ENCODE measurements at places on chromosomes 12 and 14.

GRCh38 chr14:51979088-51979709 lies 10.1 kb upstream of the RTRAF start:
- no peak for DNase-seq

DNA sequence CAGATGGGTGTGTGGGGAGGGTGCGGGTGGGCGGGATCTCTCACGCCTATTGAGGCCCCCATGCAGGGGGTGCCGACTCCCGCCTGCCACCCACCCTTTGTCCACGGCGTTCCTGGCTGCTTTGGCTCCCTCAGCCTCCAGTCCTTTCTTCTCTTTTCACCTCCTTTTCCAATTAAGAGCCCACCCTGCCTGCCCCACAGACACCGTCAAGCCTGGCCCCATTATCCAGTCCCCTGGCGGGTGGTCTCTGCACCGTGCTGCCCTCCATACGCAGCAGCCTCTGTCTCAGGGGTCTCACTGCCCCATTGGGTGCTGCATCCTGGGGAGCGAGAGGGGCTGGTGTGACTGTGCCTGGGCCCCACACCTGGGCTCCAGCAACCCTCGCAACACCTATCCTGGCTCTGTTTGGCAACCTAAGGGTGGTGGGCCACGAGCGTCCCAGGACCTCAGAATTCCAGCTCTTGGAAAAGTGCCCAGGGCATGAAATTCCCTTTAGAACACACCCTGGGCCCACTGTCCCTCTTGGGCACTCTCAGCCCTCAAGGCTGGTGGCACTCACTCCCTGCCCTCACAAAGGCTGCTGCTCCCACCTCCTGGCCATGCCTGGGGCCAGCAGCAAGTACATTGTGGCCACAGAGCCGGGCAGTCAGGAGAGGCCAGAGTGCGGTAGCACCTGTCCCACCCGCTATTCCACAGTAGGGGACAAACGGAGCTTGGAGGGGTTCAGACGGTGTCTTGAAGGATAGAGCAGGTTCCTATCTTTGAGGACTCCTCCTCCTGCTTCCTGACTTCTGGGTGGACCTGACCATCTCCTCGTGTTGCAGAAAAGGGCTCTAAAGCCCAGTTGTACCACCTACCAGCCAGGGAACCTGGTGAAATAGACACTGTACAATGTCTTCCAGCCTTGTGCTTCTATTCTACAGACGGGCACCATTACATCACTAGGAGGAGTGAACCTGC lies 114.1 kb downstream of the KIF26A start:
- no peak for DNase-seq

GRCh38 chr12:82434392-82434911 lies 76.1 kb downstream of the METTL25 start:
- DNase-seq: no peak

GRCh38 chr14:53651096-53651740 lies 305.4 kb downstream of the BMP4 start:
- DNase-seq: no peak

DNA sequence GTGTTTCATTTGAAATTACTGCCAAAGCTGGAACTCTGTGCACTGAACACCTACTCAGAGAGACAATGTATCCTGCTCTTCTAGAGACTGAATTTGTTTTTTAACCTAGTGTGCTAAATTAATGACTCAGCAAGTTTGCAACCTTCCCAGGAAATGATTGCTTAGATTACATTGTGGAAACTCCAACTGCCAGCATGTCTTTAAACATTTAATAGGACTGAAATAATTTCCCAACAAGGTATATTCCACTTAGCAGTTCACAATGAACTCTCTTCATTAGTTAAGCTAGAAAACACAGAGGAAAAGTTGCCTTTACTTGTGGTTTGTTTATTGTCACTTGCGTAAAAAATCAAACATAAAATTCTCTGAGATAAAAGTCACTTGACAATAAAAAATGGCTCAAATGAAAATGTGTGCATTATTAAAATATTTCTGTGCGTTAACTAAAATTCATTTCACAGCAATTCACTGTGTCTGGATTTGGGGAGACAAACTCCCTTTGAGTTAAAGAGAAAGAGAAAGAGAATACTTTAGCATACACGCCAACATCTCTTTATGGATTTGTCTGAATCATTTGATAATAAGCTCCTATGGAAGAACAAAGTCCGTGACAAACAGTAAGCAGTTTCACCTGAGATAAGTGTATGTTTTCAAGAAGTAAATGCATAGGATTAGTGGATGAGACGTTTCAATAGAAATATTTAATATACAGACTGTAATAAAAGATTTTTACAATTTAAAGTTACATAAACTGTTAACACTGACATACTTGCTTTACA lies 284.0 kb downstream of the PRKD1 start:
- DNase-seq: no peak

DNA sequence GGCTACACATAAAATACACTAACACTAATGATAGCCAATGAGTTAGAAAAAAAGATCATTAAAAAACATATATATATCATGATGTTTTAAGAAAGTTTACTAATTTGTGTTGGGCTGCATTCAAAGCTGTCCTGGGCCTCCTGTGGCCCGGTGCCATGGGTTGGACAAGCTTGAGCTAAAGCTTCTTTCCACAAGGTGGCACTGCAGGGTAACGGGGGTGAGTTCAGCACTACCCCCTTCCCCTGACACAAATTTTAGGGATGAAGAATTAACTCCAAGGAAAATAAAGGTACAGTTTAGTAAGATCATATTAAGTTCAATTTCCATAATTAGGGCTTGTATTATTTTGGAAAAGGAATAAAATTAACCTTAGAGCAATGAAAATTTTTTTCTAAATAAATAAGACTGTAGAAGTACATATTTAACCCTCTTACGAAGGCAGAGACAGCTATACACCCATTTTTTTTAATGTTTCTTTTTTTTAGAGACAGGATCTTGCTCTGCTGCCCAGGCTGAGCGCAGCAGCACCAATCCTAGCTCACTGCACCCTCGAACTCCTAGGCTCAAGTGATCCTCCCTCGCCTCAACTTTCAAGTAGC lies 38.9 kb downstream of the PPP1R13B start:
- DNase-seq: no peak

DNA sequence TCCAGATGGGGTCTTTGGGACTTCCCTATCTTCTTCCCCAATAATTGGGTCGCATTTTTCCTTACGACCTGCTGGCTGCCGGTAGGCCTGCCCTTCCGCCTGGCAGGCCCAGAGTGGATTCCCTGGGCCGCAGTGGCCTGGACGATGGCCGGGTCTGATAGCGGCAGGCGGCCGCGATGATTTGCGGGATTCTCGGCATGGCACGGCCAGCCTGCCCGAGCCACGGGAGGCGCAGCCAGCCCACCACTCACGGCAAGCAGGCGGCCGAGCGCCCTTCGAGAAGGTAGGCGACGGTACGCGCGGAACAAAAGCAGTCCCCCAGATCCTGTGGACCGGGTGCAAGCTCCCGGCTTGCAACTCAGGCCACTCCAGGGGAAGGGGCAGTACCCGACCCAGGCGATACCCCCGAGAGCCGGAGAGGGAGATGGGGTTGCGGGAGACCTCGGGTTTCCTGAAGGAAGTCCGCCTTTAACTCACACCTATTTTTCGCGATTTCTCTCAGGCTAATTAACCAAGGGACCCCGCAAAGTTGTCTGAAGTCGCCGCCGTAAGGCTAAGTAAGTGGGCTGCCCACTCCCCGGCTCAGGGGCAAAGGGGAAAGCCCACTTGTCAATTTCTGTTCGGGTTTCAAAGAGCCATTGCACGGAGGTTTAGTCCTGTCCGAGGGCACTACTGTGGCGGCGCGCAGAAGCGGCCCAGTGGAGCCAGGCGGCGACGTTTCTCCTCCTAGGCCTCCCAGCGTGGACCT lies 1.4 kb upstream of the GSC start:
- DNase-seq: no peak

DNA sequence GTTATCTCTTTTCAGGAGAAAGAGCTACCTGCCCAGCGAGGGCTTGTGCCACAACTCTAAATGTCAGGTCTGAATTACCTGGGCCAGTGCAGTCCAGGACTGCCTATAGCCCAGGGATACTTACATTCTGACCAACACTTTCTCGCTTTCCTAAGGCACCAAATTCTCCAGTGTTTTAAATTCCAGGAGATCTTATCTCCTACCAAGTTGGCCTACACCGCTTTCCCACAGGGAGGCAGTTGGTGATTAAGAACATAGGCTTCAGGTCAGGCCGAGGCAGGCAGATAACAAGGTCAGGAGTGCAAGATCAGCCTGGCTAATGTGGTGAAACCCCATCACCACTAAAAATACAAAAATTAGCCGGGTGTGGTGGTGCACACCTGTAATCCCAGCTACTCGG lies 41.1 kb downstream of the RPS29 start:
- DNase-seq: no peak

GRCh38 chr12:53450936-53451335 lies 966 bp upstream of the PCBP2 start:
- DNase-seq: no peak

- no peak for DNase-seq
These were observed 22.9 kb upstream of the KRT83 start for GRCh38 chr12:52344111-52344510.

- no peak for DNase-seq
These were observed 11.4 kb downstream of the MMP14 start for GRCh38 chr14:22847661-22848341.

GRCh38 chr12:22409377-22410164 lies 75.1 kb upstream of the ST8SIA1 start:
- no peak for DNase-seq

DNA sequence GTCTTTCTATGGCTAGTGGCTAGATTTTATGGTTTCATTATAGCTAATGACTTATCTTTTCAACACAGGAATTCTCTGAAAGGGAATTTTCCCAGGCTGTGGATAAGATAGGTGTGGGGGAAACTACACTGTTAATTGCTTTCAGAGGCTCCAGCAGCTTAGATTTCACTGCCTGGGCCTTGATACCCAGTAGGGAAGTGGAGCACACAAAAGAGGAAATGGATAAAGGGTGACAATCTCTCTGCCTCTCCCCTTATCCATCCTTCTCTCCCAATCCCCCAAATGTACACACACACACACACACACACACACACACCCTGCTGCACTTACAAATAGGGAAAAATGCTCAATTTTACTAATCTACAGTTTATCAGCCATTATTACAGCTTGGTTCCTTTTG lies 19.1 kb downstream of the SIX4 start:
- DNase-seq: no peak

DNA sequence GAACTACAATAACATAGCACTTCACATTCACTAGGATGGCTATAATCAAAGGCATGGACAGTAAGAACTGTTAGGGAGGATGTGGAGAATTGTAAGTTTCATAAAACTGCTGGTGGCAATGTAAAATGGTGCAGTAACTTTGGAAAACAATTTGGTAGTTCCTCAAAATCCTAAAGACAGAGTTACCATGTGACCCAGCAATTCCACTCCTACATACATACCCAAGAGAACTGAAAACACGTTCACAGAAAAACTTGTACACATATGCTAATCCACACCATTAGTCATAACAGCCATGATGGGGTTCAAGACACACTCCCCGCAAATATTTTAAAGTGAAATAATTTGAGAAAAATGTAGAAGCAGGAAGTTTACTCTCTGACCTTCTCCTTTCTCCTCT lies 31.7 kb downstream of the GALC start:
- DNase-seq: no peak

DNA sequence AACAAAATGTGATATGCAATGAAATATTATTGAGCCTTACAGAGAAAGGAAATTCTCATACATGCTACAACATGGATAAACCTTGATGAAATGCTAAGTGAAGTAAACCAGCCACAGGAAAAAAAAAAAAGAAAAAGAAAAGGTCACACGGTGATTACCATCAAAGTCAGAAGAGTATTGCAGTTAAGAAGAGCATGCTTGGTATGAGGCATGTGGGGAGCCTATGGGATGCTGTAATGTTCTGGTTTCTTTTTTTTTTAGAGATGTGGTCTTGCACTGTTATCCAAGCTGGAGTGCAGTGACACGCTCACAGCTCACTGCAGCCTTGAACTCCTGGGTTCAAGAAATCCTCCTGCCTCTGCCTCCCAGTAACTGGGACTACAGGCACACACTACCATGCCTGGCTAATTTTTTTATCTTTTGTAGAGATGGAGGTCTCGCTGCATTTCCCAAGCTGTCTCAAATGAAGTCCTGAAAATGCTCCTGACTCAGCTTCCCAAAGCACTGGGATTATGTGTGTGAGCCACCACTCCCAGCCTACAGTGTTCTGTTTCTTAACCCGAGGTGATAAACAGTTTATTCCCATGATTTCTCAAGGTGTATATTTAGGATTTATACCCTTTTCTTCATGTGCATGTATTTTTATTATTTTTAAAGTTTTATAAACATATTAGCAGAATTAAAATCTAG lies 96.2 kb downstream of the SEC23A start:
- peak; percentile 21 for DNase-seq

Data from AG04449 (cell line).